ENCODE measurements at places on chromosomes 1 and 21. TPM values are rescaled to one million over a fixed set of nuclear protein-coding genes. Genes with fewer than 3 reads are reported as not detected.

SLFNL1 gene
- 0.14 TPM for total RNA-seq

PRKAA2 gene
- 0.05 TPM for total RNA-seq

NR1I3 gene
- total RNA-seq = not detected

ERG gene
- not detected for total RNA-seq

AMY1A gene
- not detected for total RNA-seq

SEMA6C gene
- total RNA-seq = 2.9 TPM

LCA5L gene
- not detected for total RNA-seq

- no peak overlapping the region for H3K27ac ChIP-seq
- H3K36me3 ChIP-seq = peaks cover 6% of the 10 kb centered on the region
- no peak for DNase-seq
- H3K4me3 ChIP-seq = no peak overlapping the region
- H3K27me3 ChIP-seq = no peaks in the 10 kb centered on the region
- H3K4me1 ChIP-seq = no peaks in the 10 kb centered on the region
Measured at GRCh38 chr1:22494943-22495579, 43.4 kb downstream of the ZBTB40 start.

DNA sequence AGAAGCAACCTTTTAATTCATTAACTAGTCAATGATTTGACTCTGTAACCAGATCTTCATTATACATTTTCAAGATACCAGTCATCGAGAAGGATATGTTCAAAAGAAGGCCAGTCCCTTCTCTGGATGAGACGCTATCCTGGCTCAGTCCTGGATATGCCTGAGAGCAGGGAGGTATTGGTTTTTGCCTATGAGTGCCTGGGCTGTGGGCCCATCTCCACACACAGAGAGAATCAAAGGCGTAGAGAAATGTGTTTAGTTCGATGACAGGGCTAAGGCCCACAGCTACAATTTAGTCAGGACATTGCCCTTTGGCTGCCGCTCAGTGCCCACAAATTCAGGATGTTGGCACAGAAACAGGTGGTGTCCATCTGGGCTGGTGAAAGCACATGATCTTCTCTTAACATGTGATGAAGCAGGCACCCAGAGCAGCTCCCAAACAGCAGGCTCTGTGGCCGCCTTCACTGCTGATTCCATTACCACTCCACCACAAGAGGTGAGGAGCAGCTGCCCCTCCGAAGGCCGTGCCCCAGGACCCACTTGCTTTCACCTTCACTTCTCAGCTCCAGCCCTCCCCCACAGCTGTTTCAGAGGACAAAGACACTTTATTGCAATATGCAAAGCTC is 24.7 kb downstream of the ACKR1 start:
- H3K4me3 ChIP-seq = no peak overlapping the region
- no peaks in the 10 kb centered on the region for H3K4me1 ChIP-seq
- H3K27me3 ChIP-seq = peaks cover 24% of the 10 kb centered on the region
- H3K36me3 ChIP-seq = no peaks in the 10 kb centered on the region
- H3K27ac ChIP-seq = no peak overlapping the region

GRCh38 chr1:37926038-37926924 is 20.6 kb downstream of the INPP5B start:
- peak overlapping the region; percentile 46 for H3K4me3 ChIP-seq
- DNase-seq = no peak
- peaks cover 50% of the 10 kb centered on the region for H3K4me1 ChIP-seq
- no peaks in the 10 kb centered on the region for H3K36me3 ChIP-seq
- peak overlapping the region; percentile 77 for H3K27ac ChIP-seq
- H3K27me3 ChIP-seq = no peaks in the 10 kb centered on the region

- DNase-seq = no peak
- no peaks in the 10 kb centered on the region for H3K36me3 ChIP-seq
- H3K4me1 ChIP-seq = no peaks in the 10 kb centered on the region
- H3K27me3 ChIP-seq = no peaks in the 10 kb centered on the region
- H3K4me3 ChIP-seq = no peak overlapping the region
Measured at GRCh38 chr1:194279975-194280374, 1093.6 kb upstream of the B3GALT2 start.

- no peak overlapping the region for H3K4me3 ChIP-seq
- no peaks in the 10 kb centered on the region for H3K4me1 ChIP-seq
Measured at GRCh38 chr1:62346886-62347285, 27.7 kb upstream of the KANK4 start.

DNA sequence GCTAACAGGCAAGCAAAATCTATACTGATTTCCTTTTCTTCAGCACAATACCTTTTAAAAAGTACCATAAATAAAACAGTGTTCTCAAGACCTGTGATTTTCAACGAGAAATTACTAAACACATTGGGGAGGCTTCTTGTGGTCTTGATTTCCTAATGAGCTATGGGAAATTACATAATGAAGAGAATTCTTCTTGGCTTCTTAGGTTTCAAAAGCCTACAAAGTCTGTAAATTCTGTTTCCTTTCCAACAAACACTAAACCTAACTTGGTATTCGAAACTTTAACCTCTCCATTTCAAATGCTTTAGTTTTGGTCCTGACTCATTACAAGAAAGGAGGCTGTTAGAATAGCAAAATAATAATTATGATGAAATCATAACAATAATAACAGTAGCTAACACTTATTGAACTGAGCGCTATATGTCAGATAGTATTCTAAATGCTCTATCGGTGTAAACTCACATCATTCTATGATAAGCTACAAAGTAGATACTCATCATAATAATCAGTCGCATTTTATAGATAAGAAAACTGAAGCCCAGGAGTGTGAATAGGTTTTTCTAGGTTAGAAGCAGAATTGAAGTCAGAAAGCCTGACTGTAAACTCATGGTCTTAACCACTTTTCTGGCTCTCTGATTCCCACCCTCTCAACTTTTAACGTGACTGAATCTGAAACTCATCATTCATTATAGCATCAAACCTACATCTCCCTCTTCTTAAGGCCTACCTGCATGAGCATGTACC is 486.7 kb downstream of the SMYD3 start:
- peaks cover 9% of the 10 kb centered on the region for H3K4me1 ChIP-seq
- no peak overlapping the region for H3K27ac ChIP-seq
- DNase-seq = no peak
- H3K27me3 ChIP-seq = no peaks in the 10 kb centered on the region
- H3K4me3 ChIP-seq = no peak overlapping the region

GRCh38 chr1:240099329-240099728 is 7.6 kb downstream of the FMN2 start:
- H3K27ac ChIP-seq = no peak overlapping the region
- H3K36me3 ChIP-seq = no peaks in the 10 kb centered on the region
- H3K27me3 ChIP-seq = peaks cover 23% of the 10 kb centered on the region
- no peak overlapping the region for H3K4me3 ChIP-seq
- H3K4me1 ChIP-seq = no peaks in the 10 kb centered on the region
- no peak for DNase-seq

- H3K27ac ChIP-seq = no peak overlapping the region
- DNase-seq = no peak
- no peaks in the 10 kb centered on the region for H3K36me3 ChIP-seq
- no peaks in the 10 kb centered on the region for H3K27me3 ChIP-seq
Measured at GRCh38 chr21:43762303-43763128, 13.6 kb downstream of the CSTB start.

DNA sequence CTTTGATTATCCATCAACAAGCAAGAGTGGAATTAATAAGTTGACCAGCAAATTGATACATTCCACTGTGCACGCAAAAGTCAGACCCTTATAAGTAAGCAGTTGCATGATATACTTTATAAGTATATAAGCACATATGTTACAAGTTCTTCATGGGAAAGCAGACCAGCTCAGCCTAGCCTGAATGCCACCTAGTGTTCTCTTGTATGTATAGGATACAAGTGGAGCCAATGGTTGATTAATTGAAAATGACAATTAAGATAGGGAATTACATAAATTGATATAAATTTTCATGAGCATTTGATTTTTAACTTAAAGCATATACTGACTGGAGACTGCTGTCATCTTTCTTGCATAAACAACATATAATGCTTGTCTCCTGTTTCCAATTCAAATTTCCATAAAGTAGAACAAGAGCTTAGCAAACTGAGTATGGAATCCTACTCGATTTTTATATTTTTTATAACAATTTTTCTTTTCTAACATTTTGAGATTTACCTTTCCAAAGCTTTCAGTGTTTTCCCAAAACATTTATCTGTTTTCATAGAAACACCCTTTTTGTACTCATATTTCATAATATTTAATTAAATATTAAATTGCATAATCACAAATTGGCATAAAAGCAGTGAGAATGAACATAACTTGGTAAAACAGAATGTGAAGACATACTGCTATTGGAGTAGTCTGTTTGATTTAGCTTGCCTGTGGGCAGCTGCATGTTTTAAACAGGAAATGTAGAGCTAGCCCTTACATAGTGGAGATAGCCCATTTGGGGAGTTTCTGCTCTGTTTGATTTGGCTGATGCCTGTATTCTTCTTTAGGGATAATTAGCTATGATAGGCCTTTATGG is 62.8 kb downstream of the MAGI3 start:
- no peaks in the 10 kb centered on the region for H3K36me3 ChIP-seq
- no peaks in the 10 kb centered on the region for H3K4me1 ChIP-seq
- no peak overlapping the region for H3K27ac ChIP-seq
- no peak for DNase-seq
- H3K4me3 ChIP-seq = no peak overlapping the region

DNA sequence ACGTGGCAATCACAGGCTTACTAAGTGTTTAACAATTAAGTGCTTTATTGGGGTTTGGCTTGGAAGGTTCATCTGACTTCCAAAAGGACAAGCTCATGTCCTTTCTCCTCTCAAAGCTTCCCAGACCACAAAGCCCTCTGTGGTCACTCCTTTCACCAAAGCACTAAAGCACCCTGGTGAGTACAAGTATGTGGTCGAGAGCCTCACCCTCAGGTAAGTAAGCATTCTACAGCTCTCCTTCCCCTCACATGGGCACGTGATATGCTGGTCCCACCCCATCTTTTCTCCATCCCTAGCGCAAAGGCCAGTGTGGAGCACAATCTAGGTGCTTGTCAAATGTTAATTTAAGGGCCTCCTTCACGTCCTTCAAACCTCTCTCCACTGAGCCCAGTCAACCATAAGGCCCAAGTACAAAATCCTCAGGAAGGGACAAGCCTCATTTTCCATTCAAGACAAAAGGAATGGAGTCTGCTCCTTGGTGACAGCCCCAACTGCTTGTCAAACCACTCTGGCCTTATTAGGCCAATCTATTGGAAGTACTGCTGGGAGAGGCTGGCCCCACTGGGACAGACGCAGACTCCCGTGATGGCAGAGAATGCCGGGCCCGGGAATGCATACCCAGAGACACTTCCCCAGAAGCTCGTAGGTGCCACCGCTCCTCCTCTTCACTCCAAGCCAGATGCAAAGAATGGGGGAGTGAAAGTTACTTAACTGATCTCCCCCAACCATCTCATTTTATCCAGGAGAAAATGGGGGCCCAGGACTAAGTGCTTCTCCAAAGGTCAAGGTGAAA is 7.8 kb downstream of the STMN1 start:
- peaks cover 8% of the 10 kb centered on the region for H3K4me1 ChIP-seq
- H3K36me3 ChIP-seq = peaks cover 5% of the 10 kb centered on the region
- H3K27me3 ChIP-seq = no peaks in the 10 kb centered on the region
- H3K4me3 ChIP-seq = no peak overlapping the region
